ENCODE measurements at places on chromosomes 1 and 21.

- DNase-seq, result no peak
Observed at GRCh38 chr1:42737257-42737656, 2.8 kb downstream of the CLDN19 start.

GRCh38 chr1:173445164-173445563 lies 32.0 kb upstream of the PRDX6 start:
- no peak for DNase-seq

- no peak for DNase-seq
Observed at GRCh38 chr1:240280560-240281322, 189.1 kb downstream of the FMN2 start.

DNA sequence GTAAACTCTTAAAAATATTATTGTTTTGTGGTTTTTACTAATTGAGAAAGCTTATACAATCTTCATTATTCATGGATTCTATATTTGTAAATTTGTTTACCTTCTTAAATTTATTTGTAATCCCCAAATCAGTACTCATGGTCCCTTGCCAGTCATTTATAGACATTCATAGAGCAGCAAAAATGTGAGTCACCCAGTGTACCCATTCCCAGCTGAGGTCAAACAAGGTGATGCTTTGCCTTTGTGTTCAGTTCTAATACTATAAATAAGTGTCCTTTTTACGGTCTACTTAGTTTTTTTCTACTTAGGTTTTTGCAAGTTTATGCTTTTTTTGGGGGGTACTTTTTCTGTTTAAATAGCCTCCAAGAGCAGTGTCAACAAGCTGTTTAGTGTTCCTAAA lies 36.1 kb downstream of the SORT1 start:
- DNase-seq, result no peak

- no peak for DNase-seq
Observed at GRCh38 chr1:242043165-242043564, 44.3 kb upstream of the MAP1LC3C start.

DNA sequence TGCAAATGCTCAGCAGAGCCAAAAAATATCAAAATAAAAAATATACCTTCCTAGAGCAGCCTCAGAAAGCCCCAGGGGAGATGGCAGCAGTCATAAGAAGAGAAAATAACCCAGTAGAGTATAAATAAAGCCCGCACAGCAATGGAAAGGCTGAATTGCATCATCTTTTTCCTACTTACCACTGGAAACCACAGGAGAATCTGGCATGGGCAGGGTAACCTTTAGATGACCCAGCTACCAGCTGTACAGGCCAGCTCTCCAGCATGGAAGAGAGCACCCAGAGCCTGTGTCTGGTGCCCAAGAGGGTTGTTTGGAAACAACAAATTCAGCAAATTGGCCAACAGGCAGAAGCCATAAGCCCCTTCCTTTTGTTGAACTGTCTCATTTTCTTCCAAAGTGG lies 253.1 kb downstream of the OMA1 start:
- no peak for DNase-seq
